ENCODE measurements at places on chromosomes 13 and 19.

- no peak for DNase-seq
Measured at GRCh38 chr13:23656637-23657371, 86.6 kb downstream of the TNFRSF19 start.

- no peak for DNase-seq
Measured at GRCh38 chr13:38473305-38473704, 123.7 kb downstream of the UFM1 start.

GRCh38 chr19:8196271-8196927 lies 12.8 kb upstream of the CERS4 start:
- DNase-seq, result no peak

DNA sequence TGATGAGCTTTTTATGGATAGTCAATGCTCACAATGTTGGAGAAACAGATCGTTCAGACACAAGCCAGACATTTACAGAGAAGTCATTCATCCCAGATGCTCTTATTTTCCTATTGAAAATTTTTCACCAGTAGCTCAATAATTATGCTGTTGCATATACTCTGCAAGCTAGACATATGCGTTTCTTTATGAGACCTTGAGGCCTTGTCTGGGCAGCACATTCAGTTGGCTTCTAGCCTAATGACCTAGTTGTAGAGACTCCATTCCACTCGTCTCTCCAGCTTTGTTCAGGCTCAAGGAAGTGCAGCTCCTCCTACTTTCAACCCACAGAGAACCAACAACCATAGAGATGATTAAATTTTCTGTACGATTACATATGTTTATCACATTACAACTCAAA lies 237.7 kb downstream of the MZT1 start:
- DNase-seq, result no peak

DNA sequence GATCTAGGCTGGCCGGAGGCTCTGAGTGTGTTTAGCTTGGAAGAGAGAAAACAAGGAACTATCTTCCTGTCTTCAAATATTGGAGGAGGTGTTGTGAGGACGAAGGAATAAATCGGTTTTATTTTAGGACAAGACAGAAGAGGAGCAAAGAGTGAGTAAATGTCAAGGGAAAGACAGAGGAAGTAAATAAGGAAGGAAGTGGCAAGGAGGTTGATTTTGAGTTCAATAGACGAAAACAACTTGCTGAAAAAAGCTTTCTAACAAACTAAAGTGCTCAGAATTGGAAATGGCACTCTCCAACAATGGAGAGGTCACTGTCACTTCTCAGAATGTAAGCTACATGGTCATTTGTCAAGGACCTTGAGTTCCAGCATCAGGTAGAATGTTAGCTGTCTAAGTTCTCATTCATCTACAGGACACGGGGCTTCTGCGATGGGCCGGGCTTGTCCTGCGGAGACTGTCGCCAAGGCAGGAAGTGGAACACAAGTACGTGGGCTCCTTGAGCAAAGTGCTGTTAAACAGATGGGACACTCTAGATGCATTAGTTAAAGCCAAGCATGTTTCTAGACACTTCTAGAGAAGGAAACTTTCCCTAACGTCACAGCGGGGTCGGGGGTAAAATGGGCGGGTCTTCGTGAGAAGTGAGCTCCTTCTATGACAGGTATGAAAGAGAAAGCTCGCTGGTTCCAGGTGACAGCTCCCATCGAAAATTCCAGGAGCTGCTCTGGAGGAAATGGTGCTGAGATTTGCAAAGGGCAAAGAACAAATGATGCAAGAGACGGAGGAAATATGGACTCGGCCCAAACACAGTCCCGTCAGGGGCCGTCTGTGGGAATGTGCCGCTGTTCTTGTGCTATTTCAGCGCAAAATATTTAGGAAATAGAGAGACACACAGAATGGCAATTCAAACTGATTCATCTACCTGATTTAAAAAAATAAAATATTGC lies 103.9 kb upstream of the UBL3 start:
- DNase-seq, result no peak

DNA sequence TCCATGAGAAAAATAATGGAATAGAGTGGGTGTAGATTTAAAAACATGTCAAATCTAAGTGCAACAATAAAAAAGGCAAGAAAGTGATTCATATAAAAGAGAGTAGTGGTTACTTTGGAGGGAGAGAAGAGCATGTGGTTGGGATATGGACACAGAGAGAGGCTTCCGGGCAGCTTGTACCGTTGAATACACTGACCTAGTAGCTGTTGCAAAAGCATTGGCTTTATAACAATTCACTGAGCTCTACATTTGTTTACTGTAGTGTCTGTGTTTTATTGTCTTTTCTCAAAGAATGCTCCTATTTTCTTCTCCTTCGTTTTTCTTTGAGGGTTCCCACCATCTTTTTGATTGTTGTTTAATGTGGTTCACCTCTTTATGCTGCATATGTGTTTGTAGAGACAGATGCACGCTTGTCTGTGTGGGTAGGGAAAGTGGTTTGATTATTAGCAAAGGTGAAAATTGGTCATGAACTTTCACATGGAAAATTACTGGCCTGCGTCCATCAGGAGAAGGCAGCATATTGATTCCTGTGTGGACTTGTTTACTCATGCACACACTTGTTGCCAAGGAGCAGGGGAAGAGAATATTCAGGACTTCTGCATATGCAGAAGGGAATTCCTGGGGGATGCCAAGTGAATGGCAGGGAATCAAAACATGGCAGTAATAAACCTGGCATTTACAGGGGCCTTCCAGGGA lies 29.9 kb upstream of the IRS2 start:
- no peak for DNase-seq

Measured in cardiac septum (tissue), 1 donor.